Common myeloid progenitor, CD34-positive (primary cell): ENCODE measurements at places on chromosomes 16 and 17.

DNA sequence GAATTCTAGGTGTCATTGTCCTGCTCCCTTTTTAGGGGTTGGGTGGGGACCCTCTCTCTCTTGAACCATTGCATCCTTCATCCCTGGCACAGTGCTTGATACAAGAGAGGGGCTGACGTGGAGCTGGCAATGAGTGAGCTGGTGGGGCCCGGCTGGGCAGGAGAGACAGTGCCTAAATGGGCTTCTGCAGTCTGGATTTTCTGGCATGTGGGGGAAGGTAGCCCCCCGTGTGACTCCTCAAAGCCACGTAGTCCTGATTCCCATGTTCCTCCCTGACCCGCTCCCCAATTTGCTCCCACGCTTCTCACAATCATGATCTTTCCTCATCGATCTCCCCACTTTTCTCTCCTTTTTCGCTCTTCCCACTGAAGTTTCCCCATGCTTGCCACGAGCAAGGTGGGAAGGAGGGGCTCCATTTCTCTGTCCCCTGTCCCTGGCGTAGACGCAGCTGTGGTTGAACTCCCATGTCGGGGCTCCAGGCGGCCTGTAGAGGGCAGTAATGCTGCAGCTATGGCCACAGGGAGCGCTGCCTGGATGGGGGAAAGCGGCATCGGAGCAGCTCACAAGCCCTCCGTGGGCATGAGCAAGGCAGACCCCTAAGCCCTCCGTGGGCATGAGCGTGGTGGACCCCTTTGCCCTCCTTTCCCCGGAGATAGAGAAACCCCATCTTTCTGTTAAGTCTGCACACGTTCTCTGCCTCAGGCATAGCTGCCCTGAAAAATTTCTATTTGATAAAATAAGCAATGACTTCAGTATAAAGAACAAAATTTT is 47.5 kb downstream of the HAPSTR1 start:
- peak; percentile 75 for DNase-seq
- no peak overlapping the region for H3K27ac ChIP-seq
- peaks cover 13% of the 10 kb centered on the region for H3K4me1 ChIP-seq
- H3K36me3 ChIP-seq, result no peaks in the 10 kb centered on the region

- DNase-seq, result peak; percentile 92
Observed at GRCh38 chr17:76515274-76515949, 14.2 kb upstream of the RHBDF2 start.

DNA sequence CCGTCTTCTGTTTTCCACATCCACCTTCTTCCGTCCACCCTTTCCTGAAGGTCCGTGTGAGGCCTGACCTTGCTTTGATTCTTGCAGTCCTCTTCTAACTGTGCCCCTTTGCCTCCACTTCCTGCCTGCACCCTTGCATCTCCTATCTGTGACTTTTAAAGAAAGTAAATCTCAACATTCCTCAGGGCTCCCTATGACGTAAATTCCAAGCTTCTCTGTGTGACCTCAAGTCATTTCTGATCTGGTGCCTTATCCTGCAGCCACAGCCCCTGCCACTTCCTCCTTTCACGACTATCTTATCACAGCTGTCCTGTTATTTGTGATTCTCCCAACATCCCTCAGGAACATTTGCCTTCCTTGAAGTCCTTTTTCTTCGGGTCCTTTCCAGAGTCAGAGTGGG is 520.5 kb downstream of the CDH13 start:
- H3K36me3 ChIP-seq, result no peaks in the 10 kb centered on the region
- H3K4me3 ChIP-seq, result no peak overlapping the region
- H3K27me3 ChIP-seq, result no peaks in the 10 kb centered on the region
- no peaks in the 10 kb centered on the region for H3K4me1 ChIP-seq
- no peak overlapping the region for H3K27ac ChIP-seq

- no peak overlapping the region for H3K4me3 ChIP-seq
- peaks cover 48% of the 10 kb centered on the region for H3K27me3 ChIP-seq
- no peaks in the 10 kb centered on the region for H3K36me3 ChIP-seq
Observed at GRCh38 chr16:86046667-86047270, 147.8 kb downstream of the IRF8 start.

DNA sequence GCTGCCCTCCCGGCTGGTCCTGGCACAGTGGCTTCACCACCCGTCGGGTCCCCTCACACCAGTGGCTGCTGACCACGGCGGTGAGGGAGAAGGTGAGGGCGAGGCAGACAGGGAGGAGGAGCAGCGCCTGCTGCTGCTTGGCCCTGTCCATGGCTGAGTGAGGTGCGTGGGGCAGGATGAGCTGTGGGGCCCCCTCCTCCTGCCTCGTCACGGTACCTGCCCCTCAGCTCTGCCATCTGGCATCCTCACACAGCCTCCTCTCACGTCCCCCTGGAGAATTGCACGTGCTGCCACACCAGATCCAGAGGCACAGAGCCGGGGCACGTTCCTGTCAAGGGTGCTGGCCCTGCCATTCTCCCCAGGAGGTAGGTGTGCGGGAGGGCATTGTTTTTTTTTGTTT is at the start of gene GSG1L2:
TSS of gene GSG1L2 (minus strand) at position 159 of the 400 bp plus-strand sequence. CDS start at position 151, 8 bp downstream.
- no peaks in the 10 kb centered on the region for H3K27me3 ChIP-seq
- DNase-seq, result no peak
- no peak within 1 kb of the TSS for H3K4me3 ChIP-seq
- H3K36me3 ChIP-seq, result no peaks in the 10 kb centered on the region
- H3K27ac ChIP-seq, result no peak within 1 kb of the TSS

DNA sequence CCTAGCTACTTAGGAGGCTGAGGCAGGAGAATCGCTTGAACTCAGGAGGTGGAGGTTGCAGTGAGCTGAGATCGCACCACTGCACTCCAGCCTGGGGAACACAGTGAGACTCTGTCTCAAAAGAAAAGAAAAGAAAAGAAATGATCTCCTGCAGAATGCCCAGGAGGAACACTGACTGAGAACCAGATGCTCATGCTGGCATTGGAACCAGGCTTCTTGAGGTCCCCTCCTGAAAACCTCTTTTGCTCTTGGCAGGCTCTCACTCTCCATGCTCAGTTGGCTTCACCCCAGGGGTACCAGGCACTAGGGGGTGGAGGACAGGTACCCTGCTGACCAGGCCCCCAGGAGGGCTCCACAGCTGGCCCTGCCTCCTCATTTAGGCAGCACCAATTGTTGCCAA is 8.5 kb upstream of the TNFRSF17 start:
- no peaks in the 10 kb centered on the region for H3K4me1 ChIP-seq
- H3K36me3 ChIP-seq, result no peaks in the 10 kb centered on the region
- H3K4me3 ChIP-seq, result no peak overlapping the region
- H3K27ac ChIP-seq, result no peak overlapping the region

GRCh38 chr16:67013823-67014633 is 14.9 kb upstream of the CBFB start:
- H3K4me1 ChIP-seq, result peaks cover 18% of the 10 kb centered on the region
- peak overlapping the region; percentile 39 for H3K4me3 ChIP-seq
- H3K36me3 ChIP-seq, result no peaks in the 10 kb centered on the region
- no peak overlapping the region for H3K27ac ChIP-seq

GRCh38 chr17:55510986-55511721 is at the start of gene SMIM36:
SMIM36 (minus strand) TSS chr17:55511452.
- H3K4me3 ChIP-seq, result no peak within 1 kb of the TSS
- H3K4me1 ChIP-seq, result no peaks in the 10 kb centered on the region
- no peaks in the 10 kb centered on the region for H3K36me3 ChIP-seq
- no peaks in the 10 kb centered on the region for H3K27me3 ChIP-seq

GRCh38 chr16:54242199-54242598 is 44.4 kb downstream of the IRX3 start:
- no peak for DNase-seq
- peaks cover 2% of the 10 kb centered on the region for H3K27me3 ChIP-seq
- no peaks in the 10 kb centered on the region for H3K4me1 ChIP-seq
- H3K36me3 ChIP-seq, result no peaks in the 10 kb centered on the region

DNA sequence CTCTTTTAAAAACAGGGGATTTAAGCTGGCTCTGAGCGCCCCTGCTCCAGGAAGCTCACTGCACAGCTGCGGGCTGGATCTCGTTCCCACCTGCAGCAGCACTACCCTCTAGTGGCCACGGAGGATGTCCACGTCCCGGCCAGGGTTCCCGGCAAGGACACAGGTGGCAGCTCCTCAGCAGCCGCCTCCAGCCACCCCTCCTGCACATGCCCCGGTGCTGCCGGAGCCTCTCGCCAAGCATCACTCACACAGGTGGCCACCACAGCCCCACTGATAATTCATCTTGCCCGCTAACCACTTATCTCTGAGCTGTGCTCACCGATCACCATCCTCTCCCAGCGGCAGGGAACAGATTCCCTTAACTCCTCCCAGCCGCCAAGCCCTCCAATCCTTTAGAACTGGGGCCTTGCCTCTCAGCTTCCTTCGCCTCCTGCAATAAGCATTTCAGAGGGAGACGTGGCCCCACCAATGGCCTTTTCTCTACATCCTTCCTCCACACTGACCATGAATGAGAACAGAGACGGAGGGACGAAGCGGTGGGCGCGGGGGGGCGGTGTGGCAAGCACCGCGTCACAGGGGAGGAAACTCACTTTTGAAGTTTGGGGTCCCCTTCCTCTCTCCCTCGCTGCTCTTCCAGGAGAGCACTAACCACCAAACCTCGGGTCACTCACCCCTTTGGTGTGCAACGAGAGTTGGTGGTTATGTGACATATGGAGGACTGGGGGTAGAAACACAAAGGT is 222.1 kb downstream of the RBFOX3 start:
- H3K4me1 ChIP-seq, result no peaks in the 10 kb centered on the region
- H3K27ac ChIP-seq, result no peak overlapping the region
- DNase-seq, result peak; percentile 59
- H3K27me3 ChIP-seq, result no peaks in the 10 kb centered on the region
- no peak overlapping the region for H3K4me3 ChIP-seq
- H3K36me3 ChIP-seq, result no peaks in the 10 kb centered on the region

DNA sequence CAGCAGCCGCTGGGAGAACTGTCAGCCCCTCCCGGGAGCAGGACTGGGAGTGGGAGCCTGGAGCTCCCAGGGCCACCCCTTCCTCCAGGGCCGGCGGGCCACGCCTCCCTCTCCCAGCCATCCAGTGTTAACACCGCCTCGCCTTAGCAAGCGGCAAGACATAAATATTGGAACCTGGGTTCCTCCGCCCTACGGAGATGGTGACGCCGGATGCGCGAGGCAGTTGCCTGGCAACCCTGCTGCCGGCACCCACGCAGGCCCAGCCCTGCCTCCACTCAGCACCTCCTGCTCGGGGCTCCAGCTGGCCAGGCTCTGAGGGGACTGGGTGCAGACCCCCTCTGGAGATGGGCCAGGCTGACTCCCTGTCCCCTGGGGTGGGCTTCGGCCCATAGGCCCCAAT is 27.4 kb upstream of the CACNA1H start:
- H3K27me3 ChIP-seq, result peaks cover 2% of the 10 kb centered on the region
- no peaks in the 10 kb centered on the region for H3K36me3 ChIP-seq
- no peak overlapping the region for H3K4me3 ChIP-seq
- H3K4me1 ChIP-seq, result no peaks in the 10 kb centered on the region

DNA sequence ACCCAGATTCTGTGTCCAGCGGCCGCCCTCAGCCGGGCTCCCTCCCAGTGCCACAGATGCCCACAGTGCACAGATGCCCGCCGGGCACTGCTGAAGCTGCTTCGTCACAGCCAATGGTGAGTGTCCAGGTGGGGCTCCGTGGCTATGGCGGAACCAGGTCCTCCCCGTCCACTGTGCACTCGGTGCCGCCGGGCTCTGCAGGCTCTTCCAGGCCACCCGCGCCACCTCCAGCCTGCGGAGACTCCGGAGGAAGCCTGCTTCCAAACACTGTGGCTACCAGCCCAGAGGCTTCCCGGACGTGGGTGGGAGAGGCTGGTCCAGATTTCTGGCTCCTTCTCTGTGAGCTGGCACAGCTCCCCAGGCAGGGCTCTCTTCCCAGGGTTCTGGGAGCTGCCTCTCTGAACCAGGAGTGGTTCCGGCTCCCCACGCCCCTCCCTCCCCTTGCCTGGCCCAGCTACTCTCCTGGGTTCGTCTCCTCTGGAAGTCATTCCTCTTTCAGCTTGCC is 2.8 kb upstream of the PYCR1 start:
- H3K27me3 ChIP-seq, result no peaks in the 10 kb centered on the region
- no peaks in the 10 kb centered on the region for H3K36me3 ChIP-seq
- no peak for DNase-seq
- H3K27ac ChIP-seq, result no peak overlapping the region

DNA sequence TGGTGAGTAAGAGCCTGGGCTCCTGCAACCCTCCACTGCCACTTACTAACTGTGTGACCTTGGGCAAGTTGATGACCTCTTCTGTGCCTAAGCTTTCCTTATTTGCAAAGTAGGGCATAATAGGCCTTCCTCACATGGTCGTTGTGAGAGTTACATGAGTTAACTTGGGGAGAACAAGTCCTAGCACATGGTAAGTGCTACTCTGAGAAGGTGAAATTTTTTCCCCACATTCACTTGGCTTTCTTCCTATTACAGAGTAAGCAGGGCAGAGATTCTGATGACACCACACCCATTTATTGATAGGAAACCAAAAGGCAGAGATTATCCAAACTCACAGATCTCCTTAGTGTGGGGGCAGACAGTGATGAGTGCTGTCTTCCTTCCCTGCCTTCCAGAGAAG is 1.6 kb downstream of the KCNH4 start:
- no peak for DNase-seq
- no peaks in the 10 kb centered on the region for H3K27me3 ChIP-seq
- H3K27ac ChIP-seq, result no peak overlapping the region
- H3K36me3 ChIP-seq, result no peaks in the 10 kb centered on the region
- H3K4me3 ChIP-seq, result no peak overlapping the region

- H3K27me3 ChIP-seq, result no peaks in the 10 kb centered on the region
- no peak within 1 kb of the TSS for H3K27ac ChIP-seq
- no peak within 1 kb of the TSS for H3K4me3 ChIP-seq
- no peak for DNase-seq
- no peaks in the 10 kb centered on the region for H3K4me1 ChIP-seq
Observed at GRCh38 chr17:80169784-80170500, at the start of gene CARD14. CARD14 (plus strand) TSS chr17:80170030; CDS start chr17:80181439, 11,409 bp downstream.

DNA sequence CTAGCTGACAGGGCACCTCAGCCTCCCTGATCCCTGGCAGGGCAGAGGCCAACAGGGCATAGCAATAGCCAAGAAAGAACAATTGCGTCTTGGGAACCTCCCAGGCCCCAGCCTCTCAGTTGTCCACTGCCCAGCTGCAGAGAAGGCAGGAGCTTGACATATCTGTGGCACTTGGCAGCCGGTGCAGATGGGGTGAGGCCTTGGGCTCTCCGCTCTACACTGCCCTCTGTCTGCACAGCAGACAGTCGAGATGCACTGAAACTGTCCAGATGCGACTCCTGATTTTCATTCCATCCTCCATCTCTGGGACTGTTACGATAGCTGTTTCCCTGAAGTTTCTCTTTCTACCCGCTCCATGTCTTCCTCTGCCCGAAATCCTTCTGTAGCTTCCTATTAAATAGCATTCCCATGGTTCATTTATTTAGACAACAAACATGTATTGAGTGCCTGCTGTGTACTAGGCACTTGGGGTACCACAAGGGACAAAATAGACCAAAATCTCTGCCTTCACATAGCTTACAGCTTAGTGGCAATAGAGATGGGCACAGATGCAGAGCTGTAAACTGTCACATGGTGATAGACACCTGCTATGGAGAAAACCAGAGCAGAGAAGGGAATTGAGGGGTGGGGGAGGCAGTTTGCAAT is 3.3 kb downstream of the POLR3E start:
- peaks cover 6% of the 10 kb centered on the region for H3K36me3 ChIP-seq
- H3K27me3 ChIP-seq, result no peaks in the 10 kb centered on the region

GRCh38 chr17:62981933-62982332 is 15.9 kb downstream of the TANC2 start:
- no peaks in the 10 kb centered on the region for H3K27me3 ChIP-seq
- no peak overlapping the region for H3K4me3 ChIP-seq
- H3K27ac ChIP-seq, result no peak overlapping the region
- H3K4me1 ChIP-seq, result no peaks in the 10 kb centered on the region
- H3K36me3 ChIP-seq, result no peaks in the 10 kb centered on the region
